GM20000 (cell line): ENCODE measurements at places on chromosomes 6 and 20.

- no peak for DNase-seq
Measured at GRCh38 chr20:3171391-3172125, 1.8 kb downstream of the LZTS3 start.

GRCh38 chr6:25342802-25343201, 63.6 kb downstream of the CARMIL1 start:
- no peak for DNase-seq

DNA sequence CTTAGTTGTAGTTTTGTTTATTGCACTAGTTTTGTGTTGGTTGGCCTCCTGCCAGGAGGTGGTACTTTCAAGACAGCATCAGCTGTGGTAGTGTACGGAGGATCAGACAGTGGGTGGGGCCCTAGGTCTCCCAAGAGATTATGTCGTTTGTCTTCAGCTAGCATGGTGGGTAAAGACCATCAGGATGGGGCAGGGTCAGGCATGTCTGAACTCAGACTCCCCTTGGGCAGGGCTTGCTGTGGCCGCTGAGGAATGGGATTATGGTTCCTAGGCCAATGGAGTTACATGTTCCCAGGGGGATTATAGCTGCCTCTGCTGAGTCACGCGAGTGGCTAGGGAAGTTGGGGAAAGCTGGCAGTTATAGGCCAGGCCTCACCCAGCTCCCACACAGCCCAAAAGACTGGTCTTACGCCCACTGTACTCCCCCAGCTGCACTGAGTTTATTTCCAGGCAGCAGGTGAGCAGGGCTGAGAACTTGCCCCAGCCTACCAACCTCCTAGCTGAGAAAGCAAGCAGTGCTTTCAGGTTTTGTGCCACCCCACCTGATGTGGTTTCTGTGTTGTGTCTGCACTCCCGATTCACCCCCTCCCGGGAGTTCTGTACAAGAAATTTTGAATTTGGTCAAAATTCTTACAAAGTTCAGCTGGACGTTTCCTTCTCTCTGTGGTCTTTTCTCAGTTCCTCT, 24.7 kb downstream of the ZSCAN31 start:
- no peak for DNase-seq

GRCh38 chr6:4677011-4677750, 99.0 kb upstream of the CDYL start:
- no peak for DNase-seq

DNA sequence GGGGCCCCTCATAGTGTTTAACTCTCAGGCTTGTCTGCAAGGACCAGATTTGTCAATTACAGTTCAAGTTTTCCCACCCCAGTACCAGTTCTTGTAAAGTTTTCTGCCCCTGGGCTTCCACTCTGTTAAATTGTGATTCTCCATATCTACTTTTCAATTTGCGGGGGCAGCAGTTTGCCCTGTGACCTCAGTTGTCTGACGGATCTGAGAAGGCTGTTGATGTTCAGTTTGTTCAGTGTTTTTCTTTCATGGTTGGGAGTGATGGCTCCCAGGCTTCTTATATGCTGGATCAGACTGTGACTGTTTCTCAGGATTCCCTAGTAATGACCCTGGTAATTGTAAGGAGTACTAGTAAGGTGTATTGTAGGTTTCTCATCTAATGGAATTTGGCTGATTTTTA, 101.0 kb upstream of the GGTLC1 start:
- DNase-seq: no peak

- no peak for DNase-seq
Measured at GRCh38 chr6:105884426-105884825, 201.7 kb upstream of the PRDM1 start.
